ENCODE measurements at places on chromosomes 13 and 19.

DNA sequence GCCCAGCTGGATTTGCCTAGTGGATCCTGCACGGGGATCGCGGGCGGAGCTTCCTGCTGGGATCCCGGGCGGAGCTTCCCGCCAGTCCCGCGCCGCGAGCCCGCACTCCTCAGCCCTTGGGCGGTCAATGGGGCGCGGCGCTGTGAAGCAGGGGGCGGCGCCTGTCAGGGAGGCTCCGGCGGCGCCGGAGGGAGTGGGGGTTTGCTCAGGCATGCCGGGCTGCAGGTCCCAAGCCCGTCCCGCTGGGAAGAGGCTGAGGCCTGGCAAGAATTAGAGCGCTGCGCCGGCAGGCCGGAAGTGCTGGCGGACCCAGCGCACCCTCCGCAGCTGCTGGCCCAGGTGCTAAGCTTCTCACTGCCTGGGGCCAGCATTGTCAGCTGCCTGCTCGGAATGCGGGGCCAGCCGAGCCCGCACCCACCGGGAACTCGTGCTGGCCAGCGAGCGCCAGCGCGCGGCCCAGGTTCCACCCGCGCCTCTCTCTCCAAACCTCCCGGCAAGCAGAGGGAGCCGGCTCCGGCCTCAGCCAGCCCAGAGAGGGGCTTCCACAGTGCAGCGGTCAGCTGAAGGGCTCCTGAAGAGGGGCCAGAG, 119.6 kb downstream of the PRR20E start:
- DNase-seq = no peak

DNA sequence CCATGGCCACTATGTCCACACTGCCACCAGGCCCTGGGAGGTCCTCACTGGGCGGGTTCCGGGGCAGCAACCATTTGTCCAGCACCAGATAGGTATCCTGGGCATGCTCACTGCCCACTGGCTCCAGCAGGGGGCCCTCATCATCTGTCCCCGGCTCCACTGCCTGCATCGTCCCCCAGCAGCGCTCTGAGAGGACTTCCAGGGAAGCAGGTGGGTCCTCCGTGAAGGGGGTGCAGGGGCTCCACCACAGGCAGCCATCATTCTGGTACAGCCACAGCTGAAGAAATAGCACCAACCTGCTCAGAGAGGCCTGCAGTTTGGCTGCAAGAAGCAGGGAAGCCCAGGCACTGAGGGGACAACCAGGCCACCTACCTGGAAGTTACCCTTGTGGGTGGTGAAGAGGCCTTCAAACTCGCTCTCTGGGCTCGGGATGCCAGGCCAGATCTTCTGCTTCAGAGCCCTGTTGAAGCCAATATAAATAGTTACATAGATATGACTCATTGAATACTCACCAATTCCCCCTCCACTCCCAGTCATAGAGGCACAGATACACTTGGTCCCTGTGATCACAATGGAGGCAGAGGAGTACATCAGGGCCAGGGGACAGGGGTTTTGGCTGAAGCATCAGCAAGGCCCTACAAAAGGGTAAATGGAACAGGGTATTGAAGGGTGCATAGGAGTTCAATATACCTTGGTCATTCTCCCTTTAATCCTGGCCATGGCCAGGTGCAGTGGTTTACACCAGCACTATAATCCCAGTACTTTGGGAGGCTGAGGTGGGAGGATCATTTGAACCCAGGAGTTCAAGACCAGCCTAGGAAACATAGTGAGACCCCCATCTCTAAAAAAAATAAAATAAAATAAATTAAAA, 4.1 kb downstream of the SWSAP1 start:
- no peak for DNase-seq

DNA sequence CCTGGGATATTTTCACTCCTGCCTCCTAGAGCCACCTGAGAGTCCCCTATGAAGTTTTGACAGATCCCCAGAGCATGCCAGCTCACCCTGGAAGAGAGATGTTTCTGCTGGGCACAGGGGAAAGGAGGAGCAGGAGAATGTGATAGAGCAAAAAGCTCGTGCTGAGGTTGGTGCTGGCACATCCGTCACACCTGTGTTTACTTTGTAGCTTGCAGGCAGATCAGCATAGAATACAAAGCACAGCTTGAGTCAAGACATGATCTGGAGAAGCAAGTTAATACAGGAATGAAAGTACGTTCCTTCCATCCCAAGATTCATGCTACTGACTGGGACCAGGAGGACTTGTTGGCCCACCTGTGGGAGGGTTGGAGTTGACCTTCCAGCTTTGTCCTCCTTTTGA, 46.1 kb downstream of the HSPH1 start:
- no peak for DNase-seq

DNA sequence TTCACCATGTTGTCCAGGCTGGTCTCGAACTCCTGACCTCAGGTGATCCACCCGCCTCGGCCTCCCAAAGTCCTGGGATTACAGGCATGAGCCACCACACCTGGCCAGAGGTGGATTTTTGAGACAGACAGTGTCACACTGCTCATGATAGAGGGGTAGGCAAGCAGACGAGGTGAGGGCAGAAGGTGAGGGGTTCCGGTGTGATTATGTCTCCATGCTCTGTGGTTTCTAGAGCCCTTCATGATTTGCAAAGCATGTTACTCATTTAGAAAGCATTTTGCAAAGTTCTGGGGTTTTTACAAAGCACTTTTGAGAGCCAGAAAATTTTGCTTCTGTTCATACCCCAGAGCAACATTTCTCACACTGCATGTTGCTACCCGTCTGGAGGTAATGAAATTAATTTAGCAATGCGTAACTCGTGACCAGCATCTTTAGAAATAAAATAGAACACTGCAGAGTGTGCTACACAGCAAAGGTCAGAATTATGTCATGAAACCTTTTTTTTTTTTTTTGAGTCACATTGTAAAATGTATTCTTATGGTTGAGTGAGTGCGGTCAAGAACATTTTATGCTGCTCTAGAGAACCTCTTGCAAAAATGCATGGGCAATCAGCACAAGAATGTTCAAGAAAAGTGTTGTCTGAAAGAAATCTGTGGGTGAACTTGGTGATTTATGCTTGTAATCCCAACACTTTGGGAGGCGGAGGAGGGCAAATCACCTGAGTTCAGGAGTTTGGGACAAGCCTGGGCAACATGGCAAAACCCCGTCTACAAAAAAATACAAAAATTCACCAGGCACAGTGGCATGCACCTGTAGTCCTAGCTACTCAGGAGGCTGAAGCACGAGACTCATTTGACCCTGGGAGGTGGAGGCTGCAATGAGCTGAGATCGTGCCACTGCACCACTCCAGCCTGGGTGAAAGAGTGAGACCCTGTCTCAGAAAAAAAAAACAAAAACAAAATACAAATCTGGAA, 58.0 kb downstream of the MAP4K1 start:
- DNase-seq = peak; percentile 12

- no peak for DNase-seq
Observed at GRCh38 chr19:17156947-17157302, 58.2 kb upstream of the USE1 start.

- no peak for DNase-seq
Observed at GRCh38 chr13:75357576-75358289, 124.2 kb downstream of the TBC1D4 start.

DNA sequence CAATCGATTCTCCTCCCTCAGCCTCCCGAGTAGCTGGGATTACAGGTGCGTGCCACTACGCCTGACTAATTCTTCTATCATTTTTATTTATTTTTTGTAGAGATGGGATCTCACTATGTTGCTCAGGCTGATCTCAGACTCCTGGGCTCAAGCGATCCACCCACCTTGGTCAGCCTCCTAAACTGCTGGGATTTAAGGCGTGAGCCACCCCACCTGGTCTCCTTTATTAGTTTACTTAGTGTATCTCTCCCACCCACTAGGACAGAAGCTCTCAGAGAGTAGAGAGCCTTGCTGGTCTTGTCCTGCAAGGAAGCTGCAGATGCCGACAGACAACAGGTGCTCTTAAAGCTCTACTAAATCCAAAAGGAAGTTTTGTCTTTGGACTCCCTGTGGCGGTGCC, 2.5 kb upstream of the LRRC8E start:
- DNase-seq = no peak

DNA sequence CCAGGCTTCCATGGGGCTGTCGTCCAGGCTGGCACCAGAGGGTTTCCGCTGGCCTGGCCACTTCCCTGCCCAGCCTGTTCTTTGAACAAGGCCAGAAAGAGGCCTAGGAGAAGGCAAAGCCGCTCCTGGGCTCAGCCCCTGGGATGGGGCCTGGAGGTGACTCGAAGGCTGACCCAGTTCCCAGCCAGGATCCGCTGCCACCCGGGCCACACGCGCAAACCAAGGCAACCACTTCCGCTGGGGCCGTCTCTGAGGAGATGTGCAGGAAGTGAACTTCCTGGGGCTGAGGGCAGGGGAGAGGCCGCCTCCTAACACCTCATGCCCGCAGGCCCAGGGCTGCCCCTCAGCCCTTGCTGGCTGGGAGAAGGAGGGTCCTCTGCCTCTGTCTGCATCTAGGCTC, 15.2 kb downstream of the PLEKHF1 start:
- DNase-seq = peak; percentile 52

DNA sequence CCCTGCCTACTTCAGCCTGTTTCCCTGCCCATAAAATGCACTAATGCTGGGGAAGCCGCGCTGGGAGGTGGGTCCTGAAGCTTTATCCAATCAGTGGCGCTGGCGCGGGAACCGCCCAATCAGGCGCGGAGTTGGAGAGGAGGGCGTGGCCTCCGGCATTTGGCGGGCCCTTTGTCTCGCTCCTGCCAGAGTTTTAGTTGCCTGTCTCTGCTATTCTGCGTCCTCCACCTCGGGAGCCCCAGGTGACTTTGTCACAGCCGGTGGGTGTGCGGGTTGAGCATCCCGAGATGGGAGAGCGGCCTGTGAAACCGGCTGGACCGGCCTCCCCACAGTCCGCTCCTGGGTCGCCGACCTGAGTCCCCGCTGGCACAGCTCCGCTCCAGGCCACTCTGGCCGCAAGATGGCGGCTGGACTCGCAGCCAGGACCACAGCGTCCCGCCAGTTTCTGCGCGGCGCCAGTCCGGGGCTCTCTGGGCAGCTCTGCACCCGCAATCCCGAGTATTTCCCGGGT, 30.7 kb upstream of the ZNF429 start:
- DNase-seq = peak; percentile 7

- no peak for DNase-seq
Observed at GRCh38 chr13:76973920-76974617, 17.8 kb upstream of the CLN5 start.

GRCh38 chr19:7856109-7856591, 18.0 kb downstream of the PRR36 start:
- no peak for DNase-seq

DNA sequence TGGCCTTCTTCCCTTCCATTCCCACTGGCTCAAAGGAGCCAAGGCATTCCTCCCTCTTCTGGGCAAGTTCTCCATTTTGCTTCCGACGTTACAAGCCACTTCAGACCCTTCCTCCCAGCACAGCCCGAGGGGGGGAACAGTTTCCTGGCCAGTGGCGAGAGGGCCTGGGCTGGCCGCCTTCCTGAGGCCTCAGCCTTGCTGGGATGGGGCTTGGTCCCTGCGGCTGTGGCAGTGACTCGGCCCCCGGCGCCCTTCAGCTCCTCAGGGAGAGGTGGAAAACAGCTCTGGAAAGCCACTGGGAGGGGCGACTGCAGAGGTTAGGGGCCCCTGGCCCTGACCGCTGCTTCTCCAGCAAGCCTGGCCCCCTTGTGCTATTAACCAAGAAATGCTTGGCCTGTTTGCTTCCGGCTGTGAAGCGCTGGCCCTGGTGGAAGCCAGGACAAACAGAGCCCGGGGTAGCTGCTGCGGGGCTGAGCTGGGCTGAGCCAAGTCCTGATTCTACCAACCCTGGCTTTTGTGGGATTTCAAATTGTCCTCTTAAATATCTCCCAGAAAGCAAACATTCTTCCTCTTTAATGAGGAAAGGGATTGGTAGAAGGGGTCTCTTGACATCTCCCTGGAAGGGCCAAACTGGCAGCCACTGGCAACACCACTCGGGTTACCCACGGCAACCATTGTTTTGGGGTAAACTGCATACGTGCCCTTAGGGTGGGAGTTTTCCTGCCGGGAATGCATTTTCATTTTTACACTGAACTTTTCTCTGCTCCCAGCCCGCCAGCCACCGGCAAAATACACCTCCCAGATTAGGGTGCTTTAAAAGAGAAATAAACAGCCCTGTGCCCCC, 38.7 kb downstream of the C13orf46 start:
- no peak for DNase-seq

DNA sequence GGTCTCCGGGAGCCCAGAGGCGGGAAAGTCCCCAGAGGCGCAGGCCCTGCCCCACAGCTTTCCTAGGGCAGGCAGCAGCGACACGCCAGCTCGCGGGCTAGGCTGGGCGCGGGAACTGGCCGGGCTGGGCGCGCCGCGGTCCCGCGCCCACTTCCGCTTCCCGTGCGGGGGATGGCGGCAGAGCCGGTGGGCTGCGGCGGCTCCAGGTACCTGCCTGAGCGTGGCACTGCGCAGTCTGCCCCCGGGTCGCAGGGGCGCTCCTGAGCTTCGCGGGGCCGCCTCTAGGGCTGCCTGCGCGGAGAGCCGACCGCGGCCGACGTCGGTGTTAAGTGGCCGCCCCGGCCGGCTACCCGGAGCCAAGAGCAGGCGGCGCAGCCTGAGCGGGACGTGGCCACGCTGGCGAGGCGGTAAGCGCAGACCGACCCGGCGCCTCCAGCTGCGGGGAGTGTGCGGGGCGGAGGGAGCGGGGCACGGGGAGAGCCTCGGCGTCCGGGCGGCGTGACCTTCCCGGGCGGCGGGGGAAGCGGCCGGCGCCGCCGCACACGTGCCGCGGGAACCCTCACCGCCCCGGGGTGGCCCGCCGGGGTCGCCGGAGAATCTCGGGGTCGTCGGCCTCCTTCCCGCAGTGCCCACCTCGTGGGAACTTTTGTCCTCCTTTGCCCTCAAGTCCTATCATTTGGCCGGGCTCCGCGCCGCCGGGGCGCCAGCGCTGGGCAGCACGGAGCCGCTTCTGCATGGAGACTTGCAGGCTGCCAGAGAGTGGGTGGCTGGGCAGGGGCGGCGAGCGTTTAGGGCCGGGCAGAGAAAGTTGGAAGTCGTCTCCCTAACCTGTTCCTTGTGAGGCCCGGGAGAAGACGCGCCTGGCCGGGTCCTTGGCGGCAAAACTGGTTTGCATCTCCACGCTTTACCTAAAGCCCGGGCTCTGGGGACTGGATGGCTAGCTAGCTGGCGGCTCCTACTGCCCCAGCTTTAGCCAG, 31.4 kb upstream of the MPHOSPH8 start:
- DNase-seq = no peak

DNA sequence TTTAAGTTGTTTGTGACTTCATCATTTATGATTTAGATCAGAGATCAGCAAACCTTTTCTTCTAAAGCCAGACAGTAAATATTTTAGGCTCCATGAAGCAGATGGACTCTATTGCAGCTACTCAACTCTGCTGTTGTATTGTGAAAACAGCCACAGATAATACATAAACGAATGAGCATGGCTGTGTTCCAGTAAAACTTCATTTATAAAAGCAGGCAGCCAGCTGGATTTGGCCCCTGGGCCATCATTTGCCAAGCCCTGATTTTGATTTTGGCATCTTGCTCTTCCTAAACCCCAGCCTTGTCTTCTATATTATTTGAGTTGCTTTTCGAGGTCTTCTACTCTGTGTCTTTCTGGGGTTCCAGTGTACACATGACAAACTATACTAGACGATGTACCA, 41.3 kb downstream of the RNASEH2B start:
- no peak for DNase-seq

Data from activated CD4-positive, CD25-positive, alpha-beta regulatory T cell (primary cell).